CD4-positive, alpha-beta T cell treated with Interferon gamma for 1 hour (primary cell): ENCODE measurements at places on chromosomes 3 and 15.

DNA sequence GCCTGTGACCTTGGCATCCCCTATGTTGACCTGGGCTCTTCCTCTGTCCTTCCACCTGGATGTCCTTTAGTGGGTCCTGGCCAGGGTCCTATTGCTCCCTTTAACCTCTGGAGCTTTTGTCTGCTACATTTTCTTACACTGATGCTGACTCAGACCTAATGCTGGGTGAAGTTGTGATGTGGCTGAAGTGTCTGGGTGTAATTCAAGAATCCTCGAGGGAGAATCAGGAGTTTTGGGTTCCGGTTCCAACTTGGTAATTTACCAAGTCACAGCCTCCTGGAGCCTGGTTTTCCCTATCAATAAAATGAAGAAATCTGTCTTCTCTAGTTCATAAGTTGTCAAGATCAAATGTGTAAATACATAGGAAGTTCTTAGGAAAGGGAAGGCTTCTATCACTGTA lies 25.6 kb downstream of the CEP19 start:
- DNase-seq, result no peak

- no peak for DNase-seq
Measured at GRCh38 chr3:71062037-71062932, 521.2 kb downstream of the FOXP1 start.

DNA sequence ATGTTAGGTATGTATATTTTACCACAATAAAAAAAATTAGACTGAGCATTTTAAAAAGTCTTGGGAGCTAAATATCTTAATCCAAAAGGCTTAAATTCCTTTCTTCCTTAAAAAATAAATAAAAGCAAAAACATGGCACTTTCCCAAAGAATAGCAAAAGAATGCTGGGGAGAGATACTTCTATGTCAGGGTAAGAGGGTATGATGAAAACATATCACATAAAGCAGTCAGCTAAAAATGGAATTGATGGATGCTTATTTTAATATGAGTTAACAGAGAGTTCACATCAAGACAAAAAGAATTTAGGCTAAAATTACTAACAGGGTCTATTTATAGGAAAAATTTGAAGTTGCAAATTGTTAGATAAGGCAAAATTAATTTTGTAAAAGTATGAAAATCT lies 141.0 kb downstream of the MYLK start:
- no peak for DNase-seq

DNA sequence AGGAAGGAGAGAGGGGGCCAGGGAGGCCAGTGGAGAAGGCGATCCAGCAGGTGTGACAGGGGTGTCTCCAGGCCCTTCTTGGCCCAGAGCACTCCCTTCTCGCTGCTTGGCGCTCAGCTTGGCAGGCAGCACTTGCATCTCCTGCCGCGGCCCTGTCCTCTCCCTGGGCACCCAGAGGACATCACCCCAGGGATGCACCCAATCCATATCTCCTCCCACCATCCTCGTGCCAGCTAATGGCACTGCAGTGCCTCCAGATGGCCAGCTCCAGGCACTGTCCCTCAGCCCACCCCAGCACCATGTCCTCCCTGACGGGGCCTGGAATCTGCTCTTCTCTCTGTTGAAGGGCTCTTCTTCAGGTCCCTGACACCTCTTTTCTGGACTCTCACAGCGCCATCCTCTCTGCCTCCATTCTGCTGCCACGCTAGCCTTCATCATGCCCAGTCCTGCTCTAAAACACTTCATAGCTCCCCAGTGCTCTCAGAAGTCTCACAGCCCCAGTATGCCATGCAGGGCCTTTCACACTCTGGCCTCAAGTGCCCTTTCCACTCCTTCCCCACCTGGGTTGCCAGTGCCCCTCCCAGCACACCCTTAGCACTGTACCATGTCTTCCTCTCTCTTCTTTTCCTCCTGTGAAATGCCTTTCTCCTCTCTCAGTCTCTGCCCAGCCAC lies 106.8 kb upstream of the SLC6A11 start:
- no peak for DNase-seq
